ENCODE measurements at places on chromosomes 4 and X.

GRCh38 chr4:35125995-35126712 is 1118.2 kb downstream of the ARAP2 start:
- DNase-seq = no peak

DNA sequence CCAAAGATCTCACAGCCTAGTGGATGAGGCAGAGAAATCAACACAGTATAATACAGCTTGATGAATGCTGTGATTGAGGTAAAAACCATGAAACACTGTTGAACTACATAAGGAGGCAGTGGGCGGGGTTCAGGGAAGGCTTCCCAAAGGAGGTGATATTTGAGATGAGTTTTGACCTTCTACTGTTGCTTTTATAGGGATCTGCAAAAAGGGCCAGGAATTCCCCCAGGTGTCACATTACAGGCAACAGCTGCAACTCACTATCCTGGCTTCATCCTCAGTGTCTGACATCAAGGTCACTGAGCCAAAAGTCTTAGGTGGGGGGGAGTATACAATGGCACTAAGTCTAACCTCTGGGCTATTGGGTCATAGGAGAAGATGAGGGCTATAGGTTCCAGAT is 185.7 kb upstream of the NRK start:
- no peak for DNase-seq

GRCh38 chrX:154804261-154804956 is 876 bp downstream of the MPP1 start:
- DNase-seq = no peak

DNA sequence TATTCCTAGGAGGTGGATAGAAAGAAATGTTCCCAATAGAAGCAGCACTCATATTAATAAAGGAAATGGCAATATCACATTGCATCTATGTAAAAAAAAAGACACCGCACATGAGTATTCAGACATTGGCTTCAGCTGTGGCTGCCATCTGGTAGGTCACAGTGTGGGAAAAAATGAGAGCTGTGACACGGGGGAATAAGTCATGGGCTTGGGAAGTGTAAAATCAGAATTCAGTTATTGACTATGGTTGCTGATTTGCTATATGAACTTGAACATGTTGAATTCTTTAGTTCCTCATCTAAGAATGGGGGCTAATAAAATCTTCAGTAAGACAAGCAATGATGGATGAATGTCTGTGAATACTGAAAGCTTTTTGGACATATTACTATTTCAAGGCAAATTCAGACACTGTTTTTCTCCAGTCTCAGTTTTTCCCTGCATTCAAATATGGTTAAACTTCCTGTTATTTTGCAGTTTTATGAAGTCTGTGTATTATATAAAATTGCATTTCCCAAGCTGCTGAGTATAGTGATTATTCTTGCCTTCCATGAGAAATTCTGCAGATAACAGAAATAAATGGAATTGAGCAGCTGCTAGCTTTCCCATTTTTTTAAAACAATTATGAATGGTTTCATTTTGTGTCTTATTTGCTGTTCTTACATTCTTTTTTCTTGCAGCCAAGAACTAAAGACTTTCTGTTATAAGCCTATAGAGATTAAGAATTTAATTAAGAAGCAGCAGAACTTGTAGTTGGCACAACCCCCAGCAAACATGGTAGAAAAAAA is 221.0 kb downstream of the ANKRD50 start:
- DNase-seq = no peak

DNA sequence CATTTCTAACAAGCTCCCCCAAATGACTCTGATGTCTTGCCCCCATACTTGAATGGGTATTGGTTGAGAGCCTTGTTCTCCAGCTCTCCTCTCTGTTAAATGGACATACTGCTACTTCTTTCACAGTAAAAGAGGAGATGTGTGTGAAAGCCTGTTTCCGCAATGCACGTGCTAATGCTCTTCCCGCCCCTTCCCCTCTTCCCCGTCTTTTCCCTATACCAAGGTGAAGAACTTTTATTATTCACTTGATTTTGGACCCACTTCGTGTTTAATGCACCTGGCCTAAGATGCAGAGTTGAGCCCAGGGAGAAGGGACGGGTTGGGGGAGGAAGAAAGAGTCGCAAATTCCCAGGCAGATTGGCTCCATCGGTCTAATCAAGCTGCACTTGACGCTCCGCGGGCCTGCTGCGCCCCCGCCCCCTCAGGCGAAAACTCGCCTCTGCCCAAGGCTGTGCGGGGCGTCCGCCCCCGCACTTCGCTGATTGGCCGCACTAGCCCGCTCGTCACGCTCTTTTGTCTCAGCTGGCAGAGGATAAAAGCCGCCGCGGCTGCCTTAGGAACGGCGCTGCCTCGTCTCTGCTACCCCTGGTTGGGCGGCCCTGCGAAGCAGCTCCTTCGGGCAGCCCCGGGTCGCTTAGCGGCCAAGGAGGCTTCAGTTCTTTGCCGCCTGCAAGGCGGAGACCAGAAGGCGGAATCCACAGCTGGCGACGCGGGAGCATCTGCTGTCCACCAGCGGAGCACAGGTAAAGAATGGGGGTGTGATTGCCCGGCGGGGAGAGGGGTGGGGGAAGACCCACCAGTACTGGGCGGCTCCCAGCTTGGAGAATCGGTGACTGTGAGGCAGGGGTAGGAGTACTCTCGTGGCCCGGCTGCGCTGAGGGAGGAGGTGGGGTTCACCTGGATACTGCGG is at the start of gene ZCCHC12:
Gene ZCCHC12, plus strand, starts transcription at position 562 of the 910 bp plus-strand sequence. CDS start 1,421 bp downstream, outside the sequence.
- DNase-seq = peak; percentile 74

DNA sequence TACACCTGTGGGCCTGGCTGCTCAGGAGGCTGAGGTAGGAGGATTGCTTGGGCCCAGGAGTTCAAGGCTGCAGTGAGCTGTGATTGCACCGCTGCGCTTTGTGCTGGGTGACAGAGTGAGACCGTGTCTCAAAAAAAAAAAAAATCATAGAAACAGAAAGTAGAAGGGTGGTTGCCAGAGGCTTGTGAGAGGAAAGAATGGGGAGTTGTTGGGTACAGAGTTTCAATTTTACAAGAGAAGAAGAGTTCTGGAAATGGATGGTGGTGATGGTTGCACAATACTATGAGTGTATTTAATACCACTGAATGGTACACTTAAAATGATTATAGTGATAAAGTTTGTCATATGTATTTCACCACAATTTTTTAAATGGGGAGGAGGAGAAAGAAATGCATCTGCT is 10.2 kb upstream of the GLOD5 start:
- no peak for DNase-seq

- DNase-seq = no peak
These were observed 24.0 kb downstream of the SMIM14 start for GRCh38 chr4:39614487-39615162.

- no peak for DNase-seq
These were observed 85.4 kb upstream of the RAPGEF2 start for GRCh38 chr4:159017323-159018026.

GRCh38 chr4:123583043-123583442 is 186.4 kb downstream of the SPRY1 start:
- no peak for DNase-seq

Measured in NCI-H1930 (cell line).